CD4-positive, alpha-beta T cell treated with Interleukin-15 for 1 hour (primary cell): ENCODE measurements at places on chromosomes 11 and 22.

DNA sequence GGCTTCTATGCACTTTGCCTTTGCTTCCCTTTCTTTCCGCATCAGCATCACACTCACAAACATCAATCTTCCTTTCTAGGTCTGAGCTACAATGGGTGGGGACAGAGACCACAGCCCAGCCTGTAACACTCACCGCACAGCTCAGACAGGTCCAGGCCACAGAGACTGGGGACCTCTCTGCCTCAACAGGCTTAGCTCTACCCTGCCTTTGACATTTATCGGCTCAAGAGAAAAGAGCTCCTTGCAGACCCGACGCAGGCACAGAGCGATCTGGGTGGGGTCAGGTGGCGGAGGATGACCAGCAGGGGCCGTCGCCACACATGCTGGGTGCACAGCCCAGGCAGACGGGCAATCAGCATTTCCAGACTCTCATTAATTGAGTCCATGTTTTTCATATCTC is 837.3 kb downstream of the TBC1D22A start:
- DNase-seq: no peak

- DNase-seq: no peak
Observed at GRCh38 chr22:49541693-49542230, 285.9 kb downstream of the BRD1 start.

DNA sequence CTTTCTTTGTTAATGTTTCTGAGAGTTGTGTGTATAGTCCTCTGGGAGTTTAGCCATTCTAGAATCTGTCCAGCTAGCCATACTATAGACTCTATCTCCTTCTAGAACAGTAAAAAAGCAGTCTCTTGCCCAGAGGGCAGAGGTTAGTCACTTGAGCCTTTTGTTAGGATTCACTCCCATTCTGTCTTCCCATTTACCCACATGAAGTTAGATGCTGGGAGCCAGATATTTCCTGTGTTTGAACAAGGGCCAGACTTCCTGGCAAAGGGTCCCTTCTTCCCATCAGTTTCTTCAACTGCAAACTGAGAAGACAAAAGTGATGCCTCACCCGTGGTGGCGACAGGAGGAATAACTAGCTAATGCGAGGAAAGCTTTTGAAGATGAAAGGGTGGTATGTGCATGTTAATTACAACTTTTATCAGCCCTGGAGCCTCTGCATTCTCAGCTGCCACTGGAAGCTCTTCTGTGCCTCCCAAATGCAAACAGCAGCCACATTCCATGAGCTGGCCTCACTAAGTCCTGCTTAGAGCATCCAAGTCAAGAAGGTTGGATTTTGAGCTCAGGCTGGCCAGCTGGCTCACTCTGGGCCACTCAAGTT is 12.8 kb downstream of the CD44 start:
- no peak for DNase-seq

DNA sequence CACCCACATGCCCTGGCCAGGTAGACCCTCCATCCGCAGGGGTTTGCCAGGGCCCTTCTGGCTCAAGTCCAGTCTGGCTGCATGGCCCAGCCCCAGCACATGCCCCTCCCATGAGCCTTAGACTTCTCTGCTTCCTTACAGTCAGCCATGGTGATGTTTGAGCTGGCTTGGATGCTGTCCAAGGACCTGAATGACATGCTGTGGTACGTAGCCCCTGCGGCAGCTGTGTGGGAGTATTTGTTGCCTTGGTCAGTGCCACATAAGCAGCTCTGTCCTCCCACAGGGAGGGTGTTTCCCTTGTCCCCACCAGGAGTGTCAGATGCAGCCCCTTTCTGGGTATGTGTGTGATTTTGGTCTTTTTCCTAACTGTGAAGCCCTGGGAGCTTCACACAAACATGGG is 17.5 kb downstream of the CDC45 start:
- DNase-seq: no peak

GRCh38 chr11:134639586-134640330 is 227.7 kb upstream of the B3GAT1 start:
- DNase-seq: no peak

DNA sequence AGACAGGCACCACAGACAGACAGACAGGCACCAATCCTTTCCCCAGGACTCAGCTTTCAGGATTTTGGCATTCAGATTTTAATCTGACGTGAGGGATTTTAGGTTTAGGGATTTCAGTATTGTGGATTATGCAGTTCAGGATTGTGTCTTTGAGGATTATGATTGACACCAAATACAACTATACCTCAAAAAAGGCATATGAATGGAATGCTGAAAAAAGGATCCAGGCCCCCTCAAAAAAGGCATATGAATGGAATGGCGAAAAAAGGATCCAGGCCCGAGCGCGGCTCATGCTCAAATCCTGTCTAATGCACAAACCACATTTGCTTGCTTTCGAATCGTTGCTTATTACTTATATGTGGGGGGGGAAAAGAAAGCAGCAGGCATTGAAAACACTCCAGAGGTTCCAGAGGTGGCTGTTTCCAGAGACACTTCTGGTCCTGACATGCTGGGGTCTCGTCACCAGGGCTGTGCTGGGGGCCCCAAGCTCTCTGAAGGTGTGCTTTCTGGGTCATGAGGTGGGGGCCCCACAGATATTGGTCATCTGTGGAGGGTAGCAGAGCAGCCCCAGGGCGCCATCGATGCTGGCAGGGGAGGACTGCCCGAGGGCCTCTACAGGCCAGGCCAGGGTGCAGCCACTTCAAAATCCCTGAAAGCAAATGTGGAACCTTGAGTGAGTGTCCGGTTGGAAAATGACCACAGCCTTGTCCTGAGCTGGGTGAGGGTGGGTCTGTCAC is 16.8 kb upstream of the OSBPL5 start:
- no peak for DNase-seq

DNA sequence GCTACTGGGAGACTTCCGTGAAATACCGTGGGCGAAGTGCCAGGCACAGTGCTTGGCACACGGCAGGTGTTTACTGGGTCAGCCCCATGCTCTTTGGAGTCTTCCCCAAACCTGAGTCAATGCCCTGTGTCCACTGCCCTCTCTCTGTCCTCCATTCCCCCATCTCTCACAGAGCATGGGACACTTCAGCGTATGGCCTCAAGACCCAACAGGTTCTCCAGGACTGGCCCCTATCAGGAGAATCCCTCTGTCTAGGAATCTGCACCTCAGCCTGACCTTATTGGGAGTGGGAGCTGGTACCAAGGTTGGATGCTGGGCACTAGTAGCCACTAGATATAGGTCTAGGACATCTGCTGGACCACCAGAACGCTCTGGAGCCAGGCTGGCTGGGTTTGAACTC is 67.2 kb upstream of the LMO1 start:
- DNase-seq: no peak

GRCh38 chr11:103488031-103488461 is 378.8 kb downstream of the DYNC2H1 start:
- no peak for DNase-seq

- DNase-seq: peak; percentile 34
Observed at GRCh38 chr11:64694821-64695365, 28.1 kb downstream of the NRXN2 start.

DNA sequence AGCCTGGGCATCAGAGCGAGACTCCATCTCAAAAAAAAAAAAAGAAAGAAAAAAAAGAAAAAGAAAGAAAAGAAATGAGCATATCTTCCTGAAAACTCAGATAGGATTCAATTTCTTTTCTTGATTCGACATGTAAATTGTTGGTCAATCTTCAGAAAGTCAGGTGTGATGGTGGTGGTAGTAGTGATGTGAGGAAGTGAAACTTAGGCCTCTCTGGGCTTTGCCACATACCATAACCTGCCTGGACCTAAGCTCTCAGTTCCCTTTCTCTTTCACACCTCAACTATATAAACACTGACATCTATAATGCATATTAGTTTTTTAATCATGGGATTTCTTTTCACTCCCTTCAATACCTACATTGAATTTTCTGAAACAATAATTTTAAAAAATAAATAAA is 98.0 kb upstream of the TBCEL start:
- DNase-seq: no peak

GRCh38 chr11:35121326-35121865 is 17.6 kb upstream of the CD44 start:
- no peak for DNase-seq

DNA sequence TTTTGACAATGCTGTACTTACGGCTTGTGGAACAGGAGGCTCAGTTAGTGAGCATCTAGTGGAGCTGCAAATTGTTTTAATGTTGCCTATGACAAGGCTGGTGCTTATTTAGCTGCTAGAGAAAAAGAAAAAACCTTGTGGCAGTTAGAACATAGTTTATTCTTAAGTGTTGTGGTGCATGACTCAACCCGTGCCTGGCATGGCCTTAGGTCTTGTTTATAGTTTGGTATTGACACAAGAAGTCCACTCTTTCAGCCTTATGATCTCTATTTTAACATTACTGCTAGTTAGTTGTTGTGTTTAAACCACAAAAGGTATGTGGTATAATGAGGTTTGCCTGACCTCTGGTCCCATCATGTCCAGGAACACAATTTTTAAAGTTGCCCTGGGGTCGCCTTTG is 744.6 kb downstream of the FAM181B start:
- no peak for DNase-seq

DNA sequence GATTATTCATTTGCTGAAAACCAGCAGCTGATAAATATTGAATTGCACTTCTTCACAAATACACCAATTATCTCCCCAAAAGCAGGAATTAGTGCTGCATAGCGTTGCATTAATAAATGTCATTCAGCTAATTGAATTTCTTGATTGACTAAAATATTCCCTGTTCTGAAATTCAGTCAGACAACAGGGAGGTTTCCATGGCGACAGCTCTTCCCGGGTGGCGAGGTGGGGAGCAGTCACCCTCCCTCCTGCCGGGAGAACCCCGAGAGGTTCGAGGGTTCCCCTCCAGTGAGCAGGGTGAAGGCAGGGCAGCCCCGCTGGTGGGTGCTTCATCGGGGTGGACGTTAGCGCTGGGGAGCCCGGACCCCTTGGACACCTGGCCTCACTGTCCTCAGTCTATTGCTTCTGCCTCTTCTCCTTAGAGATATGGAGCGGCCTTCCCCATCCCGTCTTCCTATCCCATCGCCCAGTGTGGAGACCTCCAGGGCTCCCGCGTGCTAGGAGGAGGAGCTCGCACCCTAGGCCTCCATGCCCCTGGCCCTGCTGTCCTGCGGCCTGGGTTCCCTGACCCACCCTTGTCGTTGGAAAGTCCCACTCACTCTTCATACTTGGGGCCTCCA is 983.5 kb downstream of the BRD1 start:
- DNase-seq: no peak

DNA sequence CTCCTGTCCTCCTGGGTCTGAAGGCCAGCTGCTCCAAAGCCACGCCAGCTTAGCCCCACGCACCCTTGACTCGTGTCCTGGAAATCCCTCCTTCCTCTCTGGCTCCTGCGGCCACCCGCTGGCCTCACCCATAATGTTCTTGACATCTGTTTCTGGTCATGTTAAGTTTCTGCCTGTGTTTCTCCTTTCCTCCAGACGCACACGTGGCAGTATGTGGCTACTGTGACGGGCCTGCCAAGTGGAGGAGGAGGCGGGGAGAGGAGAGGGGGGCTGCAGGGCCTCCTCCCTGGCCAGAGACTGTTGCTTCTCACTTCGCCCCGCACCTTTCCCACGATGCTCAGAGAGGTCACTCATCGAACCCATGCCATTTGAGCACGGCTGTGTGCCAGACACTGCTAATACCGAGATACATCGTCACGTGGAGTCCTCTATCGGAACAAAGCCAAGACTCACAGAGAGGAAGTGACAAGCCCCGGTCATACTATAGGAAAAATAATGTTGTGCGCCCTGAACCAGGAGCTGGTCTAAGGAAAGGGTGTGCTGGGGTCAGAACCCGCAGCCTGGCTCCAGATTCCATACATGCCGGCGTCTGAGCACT is 11.5 kb downstream of the C1QTNF6 start:
- peak; percentile 35 for DNase-seq

GRCh38 chr11:131817687-131818188 is 447.3 kb downstream of the NTM start:
- no peak for DNase-seq

- DNase-seq: no peak
Observed at GRCh38 chr11:63897459-63898146, 19.4 kb downstream of the RCOR2 start.

- DNase-seq: no peak
Observed at GRCh38 chr22:38881997-38882879, 10.2 kb upstream of the CBX6 start.

DNA sequence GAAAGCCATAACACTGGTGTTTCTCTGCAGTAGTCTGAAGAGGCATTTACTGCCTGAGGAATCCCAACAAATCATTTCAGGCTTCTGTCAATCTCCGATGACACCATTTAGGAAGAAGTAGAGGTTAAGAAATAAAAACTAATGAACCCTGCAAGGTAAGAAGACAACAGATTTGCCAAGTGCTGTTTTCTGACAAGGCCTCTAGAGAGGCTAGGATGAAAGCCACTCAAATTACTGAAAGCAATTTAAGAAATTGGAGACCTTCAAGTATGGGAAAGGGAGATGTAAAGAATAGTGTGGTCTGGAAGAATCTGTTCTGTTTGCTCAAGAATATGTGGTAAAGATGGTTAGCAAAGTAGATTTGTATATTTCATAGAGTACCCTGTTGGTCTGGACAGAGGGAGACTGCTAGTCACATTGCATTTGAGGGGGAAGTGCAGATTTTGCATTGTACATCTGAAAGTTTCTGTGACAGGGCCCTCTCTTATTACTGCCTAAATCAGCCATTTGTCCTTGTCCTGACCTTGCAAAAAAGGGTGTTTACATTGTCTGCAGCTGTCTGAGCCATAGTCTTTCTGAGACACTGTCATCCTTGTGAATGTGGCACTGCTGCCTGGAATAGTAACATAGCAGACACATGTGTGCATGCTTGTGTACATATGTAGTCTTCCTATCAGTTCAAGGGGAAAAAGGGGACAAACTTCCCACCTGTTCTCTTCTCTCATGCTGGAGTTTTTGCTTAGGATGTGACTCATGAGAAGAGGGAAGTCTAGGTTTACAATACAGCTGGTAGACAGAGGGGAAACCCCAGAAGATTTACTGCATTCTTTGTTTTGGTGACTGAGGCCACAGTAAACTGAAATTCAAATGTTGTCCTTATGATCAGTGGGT is 640.2 kb upstream of the KIRREL3 start:
- no peak for DNase-seq

DNA sequence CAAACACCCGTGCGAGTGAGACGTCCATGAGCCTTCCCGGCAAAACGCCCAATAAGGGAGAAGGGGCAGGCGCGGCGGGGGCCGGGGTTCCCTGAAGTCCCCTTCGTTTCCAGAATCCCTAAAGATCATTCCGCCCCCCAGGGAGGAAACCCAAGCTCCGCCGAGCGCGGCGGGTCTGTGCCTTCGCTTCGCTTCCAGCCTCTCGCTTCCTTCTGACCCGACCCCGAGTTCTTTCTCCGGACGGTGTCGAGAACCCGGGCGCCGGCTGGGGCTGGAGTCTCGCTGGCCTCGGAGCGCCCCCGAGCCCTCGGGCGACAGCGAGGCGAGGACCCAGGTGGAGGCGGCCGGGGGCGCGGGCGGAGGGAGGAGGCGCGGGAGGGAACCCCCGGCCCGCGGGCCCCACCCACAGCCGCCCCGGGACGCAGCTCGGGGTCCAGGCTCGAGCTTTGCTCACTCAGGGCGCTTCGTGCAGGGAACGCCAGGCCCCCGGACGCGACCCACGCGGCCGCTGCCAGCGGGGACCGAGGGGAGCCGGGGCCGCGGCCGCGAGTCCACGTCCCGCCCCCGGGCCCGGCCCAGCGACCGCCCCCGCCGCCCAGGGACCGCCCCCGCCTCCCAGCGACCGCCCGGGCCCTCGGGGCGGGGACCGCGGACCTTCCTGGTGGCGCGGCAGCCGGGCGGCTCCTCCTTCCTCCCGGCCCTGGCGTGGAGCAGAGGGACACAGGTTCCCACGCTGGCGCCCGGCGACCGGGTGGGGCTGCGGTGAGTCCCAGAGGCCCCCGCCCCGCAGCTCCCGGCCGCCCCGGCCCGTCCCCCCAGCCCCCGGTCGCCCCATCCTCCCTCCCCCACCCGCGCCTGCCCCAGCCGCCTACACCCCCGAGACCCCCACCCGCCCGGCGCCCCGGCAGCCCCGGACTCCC is at the start of gene PGGHG:
Gene PGGHG (plus strand): TSS at position 649 of the 920 bp plus-strand sequence. CDS start 691 bp downstream, outside the sequence.
- peak; percentile 53 for DNase-seq

- no peak for DNase-seq
Observed at GRCh38 chr11:105179542-105180278, 40.1 kb upstream of the CARD18 start.
